NCI-H2081 treated with DMSO at 0.1 percent for 48 hours (cell line): ENCODE measurements at places on chromosomes 13 and 19.

- no peak for DNase-seq
These were observed 5.9 kb downstream of the IGLON5 start for GRCh38 chr19:51317376-51317775.

GRCh38 chr19:588093-588740 lies 1.5 kb upstream of the HCN2 start:
- DNase-seq, result peak; percentile 86

DNA sequence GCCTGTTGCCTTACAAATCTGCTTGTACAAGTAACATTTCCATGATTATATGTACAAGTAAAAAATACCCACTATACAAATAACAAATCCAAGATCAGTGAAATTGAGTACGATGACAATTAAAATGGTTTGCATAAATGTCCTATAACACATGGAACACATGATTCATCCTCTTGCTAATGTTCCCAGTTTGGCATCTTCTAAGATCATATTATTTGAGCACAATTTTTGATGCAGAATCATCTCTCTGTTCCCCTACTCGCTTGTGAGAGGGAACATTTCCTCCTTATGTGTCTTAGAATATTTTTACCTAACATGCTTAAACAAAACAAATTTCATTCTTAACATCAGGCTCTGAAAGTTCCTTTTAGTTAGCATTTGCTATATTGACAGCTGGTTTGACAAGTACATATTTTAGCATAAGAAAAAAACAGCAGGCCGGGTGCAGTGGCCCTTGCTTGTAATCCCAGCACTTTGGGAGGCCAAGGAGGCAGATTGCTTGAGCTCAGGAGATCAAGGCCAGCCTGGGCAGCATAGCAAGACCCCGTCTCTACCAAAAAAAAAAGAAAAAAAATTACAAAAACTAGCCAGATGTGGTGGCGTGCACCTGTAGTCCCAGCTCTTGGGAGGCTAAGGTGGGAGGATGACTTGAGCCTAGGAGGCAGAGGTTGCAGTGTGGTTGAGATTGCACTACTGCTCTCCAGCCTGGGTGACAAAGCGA lies 14.2 kb downstream of the ZNF331 start:
- DNase-seq, result no peak

- DNase-seq, result no peak
These were observed 1.7 kb downstream of the PROSER1 start for GRCh38 chr13:39036212-39036611.

DNA sequence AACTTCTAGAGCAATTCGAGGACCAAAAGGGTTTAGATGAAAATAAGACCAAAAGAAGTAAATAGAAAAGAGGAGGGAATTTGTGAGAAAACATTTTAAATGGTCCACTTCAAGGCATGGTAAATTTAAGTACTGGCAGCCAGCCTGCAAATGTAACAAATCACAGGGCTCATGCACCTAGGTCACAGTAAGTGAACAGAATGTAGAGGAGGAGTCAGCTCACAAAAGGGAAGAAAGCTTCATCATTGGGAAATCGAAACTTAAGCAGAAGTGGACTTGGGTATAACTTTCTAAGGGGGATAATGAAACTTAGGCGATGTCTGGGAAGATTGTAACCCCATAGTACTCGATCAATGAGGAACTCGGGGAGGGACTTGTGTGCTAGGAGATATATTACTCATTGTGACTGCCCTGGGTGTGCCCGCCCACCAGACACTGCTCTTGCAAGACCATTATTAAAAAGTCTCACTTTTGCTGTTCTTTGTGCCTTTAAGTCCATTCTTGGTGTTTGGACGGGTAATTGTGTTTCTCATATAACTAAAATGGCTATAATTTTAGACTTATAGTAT lies 1053.6 kb upstream of the MIR17HG start:
- DNase-seq, result no peak

DNA sequence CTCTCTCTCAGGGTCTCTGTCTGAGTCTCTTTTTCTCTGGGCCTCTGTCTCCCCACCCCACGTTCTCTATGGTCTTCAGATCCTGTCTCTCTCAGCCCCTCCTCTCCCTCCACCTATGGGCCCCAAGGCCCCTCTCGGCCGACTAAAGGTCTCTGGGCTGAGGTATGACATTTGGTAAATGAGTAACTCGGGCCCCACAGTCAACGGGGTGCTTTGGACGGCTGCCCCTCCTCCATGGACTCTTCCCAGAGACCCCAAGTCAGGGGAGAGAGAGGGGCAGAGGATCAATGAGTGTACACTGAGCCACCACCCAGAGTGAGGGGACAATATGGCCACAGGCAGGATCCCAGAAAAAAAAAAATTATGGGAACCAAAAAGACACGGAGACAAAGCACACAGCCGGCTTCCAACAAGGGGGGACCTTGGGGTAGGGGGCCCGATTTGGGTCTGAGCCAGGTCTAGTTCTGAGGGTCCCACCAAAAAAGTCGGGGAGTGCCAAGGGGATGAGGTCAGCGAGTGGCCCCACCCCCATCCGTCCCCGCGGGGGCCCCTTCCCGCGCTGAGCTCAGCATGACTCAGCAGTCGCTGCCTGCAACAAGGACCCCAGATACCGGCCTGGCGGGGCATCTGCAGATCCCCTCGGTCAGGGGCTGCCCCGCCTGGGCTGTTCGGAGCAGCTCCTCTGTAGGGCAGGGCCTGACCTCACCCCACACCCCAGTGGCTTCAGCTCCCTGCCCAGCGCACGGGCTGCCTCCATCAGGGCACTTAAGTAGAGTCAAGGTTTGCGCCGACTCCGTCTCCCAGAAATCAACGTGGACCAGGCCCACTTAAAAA lies 1.5 kb upstream of the FTL start:
- no peak for DNase-seq

- DNase-seq, result no peak
These were observed 28.2 kb upstream of the FBL start for GRCh38 chr19:39874404-39874803.

- DNase-seq, result no peak
These were observed 21.0 kb upstream of the SPRY2 start for GRCh38 chr13:80361883-80362327.

- no peak for DNase-seq
These were observed 17.3 kb upstream of the CACNG8 start for GRCh38 chr19:53945441-53945840.

- no peak for DNase-seq
These were observed 83.1 kb downstream of the ALOX5AP start for GRCh38 chr13:30818323-30818960.

DNA sequence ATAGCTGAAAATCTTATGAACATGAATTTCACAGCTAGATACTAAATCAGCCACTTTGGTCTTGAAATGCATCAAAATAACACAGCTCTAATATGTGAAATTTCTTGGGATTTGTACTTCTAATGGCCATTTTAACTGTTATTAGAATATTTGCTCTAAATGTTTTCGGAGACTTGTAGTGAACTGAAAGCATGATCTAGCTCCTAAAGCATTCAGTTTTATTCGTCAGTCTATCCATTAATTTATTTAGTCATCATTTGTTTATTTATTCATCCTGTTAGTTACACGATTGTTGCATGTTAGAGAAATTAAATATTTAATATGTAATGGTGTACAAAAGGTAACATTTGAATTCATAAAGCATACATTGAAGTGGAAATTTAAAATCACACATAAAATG lies 1132.7 kb downstream of the SLITRK1 start:
- no peak for DNase-seq

DNA sequence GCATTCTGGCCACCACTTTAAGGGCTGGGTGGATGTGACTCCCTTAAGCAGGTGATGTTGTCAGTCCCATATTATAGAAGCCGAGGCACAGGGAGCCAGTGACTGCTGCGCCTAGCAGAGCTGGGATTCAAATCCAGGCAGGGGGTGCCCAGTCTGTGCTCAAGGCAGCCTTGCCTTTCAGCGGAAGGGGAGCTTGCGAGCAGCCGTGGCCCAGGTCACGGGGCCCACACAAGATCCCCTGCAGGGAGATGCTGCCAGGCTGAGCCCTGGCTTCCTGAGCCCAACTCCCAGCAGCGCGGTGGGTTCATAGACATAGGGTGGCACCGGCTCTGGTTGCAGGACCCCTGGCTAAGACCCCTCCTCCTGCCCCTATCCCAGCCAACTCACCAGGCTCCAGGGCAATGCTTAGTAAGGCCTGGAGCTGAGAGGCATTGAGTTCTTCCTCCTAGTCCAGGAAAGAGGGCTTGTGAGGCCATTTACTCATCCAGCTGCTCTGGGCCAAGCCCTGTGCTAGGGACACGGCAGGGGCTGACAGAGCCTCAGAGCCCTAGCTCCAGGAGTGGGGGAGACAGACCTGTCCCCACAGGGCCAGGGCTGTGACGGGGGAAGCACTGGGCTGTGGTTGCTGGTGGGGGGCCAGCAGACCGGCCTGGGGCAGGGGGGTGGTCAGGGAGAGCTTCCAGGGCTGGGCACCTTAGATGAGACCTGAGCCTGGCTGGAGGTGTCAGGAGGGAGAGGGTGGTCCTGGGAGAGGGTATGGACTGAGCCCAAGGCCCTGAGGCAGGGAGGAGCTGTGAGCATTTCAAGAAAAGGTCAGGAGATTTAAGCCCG lies 9.6 kb downstream of the CAPN12 start:
- DNase-seq, result no peak

GRCh38 chr13:110409581-110409992 lies 102.5 kb downstream of the COL4A2 start:
- DNase-seq, result no peak

- DNase-seq, result no peak
These were observed 570.5 kb upstream of the ARGLU1 start for GRCh38 chr13:107138486-107138885.

- no peak for DNase-seq
These were observed 161.6 kb upstream of the OBI1 start for GRCh38 chr13:78820541-78820940.
